ENCODE measurements at places on chromosomes 2 and 18.

DNA sequence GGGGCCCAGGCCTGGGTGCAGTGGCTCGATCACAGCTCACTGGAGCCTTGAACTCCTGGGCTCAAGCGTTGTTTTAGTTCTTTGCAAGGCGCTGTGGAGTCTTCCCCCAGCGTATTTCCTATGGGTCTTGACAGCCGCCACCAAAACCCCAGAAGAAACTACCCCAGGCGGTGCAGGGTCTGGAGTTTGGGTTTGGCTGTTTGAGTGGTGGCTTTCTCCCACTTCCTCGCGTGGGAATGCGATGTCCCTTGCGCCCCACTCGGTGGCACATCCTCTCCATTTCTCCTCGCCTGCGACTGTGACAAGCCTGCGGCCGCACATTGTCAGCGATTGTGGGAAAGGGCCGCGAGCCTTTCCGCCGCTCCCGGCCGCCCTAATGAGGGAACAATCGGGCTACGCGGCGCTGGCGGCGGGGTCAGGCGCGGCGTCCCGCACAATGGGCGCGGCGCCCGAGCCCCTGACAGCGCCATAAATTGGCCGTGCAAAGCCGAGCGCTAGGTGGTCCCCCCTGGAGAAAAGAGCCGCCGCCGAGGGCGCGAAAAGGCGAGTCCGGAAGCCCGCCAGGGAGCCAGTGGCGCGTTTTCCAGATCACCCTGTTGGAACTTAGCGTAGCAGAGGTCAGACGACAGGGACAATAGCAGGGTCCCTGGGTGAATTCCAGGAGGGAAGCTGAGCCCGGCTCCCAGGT lies 194.9 kb upstream of the POU3F3 start:
- no peak for DNase-seq

DNA sequence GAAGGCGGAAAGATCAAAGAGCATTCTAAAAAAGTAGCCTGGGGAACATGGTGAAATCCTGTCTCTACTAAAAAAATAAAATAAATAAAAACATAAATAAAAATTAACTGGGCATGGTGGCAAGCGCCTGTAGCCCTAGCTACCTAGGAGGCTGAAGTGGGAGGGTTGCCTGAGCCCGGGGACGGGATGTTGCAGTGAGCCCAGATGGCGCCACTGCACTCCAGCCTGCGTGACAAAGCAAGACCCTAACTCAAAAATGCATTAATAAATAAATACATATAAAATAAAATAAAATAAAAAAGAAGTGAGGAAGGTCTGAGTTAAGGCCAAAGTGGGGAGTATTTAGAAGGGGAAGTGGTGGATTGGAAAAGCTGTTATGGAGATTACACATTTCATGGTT lies 1.3 kb upstream of the PSMD14 start:
- no peak for DNase-seq

- no peak for DNase-seq
Measured at GRCh38 chr18:58169472-58169871, 125.4 kb downstream of the NEDD4L start.

- no peak for DNase-seq
Measured at GRCh38 chr18:79919089-79919488, 32.4 kb downstream of the SLC66A2 start.

- no peak for DNase-seq
Measured at GRCh38 chr2:25294573-25295462, 46.9 kb downstream of the DNMT3A start.

DNA sequence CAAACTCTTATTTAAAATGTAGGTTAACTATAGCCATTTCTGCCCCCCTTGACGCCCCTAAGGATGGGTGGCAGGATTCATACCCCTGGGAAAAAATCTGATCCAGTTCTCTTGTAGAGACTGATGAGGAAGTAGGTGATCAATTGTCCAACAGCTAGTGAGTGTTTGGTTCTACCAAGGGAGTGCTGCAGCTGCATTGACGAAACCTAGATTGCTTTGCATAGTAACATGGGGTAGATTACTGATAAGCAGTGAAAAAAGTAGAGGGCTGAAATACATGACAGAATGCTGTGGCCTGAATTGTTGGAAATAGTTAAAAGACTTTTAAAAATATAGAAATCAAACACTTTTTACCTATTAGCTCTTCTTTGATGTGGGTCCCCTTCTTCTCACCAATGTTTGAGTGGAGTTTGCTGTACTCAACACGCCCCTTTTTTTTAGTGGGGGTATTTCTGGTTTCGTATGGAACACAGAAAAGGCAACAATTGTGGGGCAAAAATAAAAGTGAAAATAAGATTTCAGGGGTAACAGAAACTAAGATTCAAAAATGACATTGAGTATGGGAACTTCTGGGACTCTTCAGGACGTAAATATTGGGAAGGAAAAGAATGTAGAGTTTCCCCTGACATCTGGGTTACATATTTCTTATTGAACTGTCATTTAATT lies 66.2 kb downstream of the MAIP1 start:
- no peak for DNase-seq

- DNase-seq = no peak
Measured at GRCh38 chr18:2840521-2840920, 6.3 kb upstream of the EMILIN2 start.

DNA sequence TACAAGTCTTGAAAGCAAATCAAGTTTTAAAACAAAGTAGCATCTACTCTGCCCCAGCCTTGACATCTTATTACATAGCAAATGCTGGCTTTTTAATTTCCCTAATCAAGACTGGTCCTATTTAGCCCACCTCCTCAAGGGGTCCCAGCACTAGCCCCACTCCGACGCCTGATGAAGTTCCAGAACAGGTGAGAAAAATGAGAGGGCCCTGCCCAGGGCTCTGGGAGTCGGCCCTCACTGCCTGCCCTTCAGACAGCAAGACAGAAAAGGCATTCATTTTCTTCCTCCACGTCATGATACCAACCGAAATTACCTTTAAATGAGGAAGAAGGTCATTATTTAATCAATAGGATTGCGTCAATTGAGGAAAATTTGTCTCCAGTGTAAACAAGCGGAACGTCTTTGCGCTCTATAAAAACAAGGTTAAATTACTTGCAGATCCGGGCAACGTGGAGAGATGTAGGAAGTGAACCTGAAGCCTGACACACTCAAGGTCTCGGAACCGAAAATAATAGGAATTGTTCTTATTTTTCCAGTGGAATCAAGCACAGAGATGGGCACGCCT lies 170.6 kb upstream of the PKDCC start:
- no peak for DNase-seq

All from stimulated activated CD4-positive, alpha-beta T cell treated with anti-CD3 and anti-CD28 coated beads, TNF-alpha, amount 100 ng/mL, for 48 hours (primary cell).